ENCODE measurements at places on chromosomes 6 and 20.

DNA sequence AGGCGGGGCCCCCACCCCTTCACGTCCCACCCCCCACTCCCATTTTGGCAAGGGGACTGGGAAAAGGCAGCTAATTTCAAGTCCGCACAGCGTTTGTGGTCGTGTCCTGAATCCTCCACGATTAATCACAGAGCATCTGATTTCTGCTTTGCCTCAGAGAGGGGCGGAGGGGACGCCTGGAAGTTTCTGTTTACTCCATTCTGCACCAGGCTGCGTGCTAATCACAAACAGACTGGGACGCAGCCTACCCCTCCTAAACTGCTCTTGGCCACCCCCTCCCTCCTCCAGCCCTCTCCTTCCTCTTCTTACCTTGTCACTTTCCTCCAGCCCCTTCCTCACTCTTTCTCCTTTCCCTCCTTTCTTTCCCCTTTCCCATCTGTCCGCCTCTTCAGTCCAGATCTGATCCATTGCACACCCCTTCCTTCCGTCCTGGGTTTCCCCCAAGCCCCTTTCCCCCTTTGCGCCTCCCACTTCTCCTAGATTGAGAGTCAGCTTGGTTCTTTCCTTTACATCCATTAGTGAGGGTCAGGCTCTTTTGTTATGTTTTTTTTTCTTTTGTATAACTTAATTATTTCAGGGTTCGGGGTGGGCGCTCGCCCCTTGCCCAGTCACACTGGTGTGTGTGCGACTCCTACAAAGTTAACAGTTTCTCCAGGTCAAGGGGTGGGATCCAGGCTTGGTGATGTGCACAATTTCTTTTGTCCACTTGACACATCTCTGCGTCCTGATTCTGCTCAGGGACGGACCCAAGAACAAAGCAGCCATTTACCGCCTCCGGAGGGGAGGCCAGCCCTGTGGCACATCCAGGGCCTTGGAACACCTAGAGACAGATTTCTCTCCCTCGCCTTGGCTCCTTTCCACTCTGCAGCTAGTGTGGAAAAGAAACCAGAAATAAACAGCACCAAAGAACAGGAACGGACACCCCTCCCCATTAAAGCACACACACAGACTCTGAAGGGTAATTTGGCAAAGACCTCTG is 520 bp upstream of the RIPOR3 start:
- DNase-seq: no peak

- DNase-seq: no peak
These were observed 78.0 kb downstream of the RWDD2A start for GRCh38 chr6:83270971-83271719.

GRCh38 chr6:118715376-118715775 is 64.0 kb upstream of the CEP85L start:
- DNase-seq: no peak

GRCh38 chr6:118678866-118679265 is 27.5 kb upstream of the CEP85L start:
- no peak for DNase-seq
